Airway epithelial cell (primary cell): ENCODE measurements at places on chromosomes 4 and X. TPM values are rescaled to one million over a fixed set of nuclear protein-coding genes. Genes with fewer than 3 reads are reported as not detected.

Gene TLL1
- 0.92 and 1.1 TPM in 2 replicates for total RNA-seq

Gene RXFP1
- not detected in 2 replicates for total RNA-seq

Gene GAGE12H
- total RNA-seq = not detected in 2 replicates

Gene SMARCA5
- total RNA-seq = 28.0 and 33.4 TPM in 2 replicates

Gene SPANXN4
- total RNA-seq = not detected in 2 replicates
